Activated CD8-positive, alpha-beta T cell treated with anti-CD3 and anti-CD28 coated beads, Interleukin-2, amount 10 ng/mL, durations not matched to agents 7 days and 5 days (primary cell): ENCODE measurements at places on chromosomes 4 and X.

GRCh38 chr4:40909363-40909876 lies 159.7 kb downstream of the NSUN7 start:
- no peaks in the 10 kb centered on the region for H3K36me3 ChIP-seq
- H3K4me1 ChIP-seq = peaks cover 14% of the 10 kb centered on the region
- peak; percentile 28 for DNase-seq
- no peak overlapping the region for H3K27ac ChIP-seq

GRCh38 chr4:113584407-113585150 lies 177.0 kb downstream of the CAMK2D start:
- no peaks in the 10 kb centered on the region for H3K27me3 ChIP-seq
- peaks cover 18% of the 10 kb centered on the region for H3K36me3 ChIP-seq
- peaks cover 14% of the 10 kb centered on the region for H3K4me1 ChIP-seq
- no peak for DNase-seq

- no peaks in the 10 kb centered on the region for H3K4me1 ChIP-seq
- H3K36me3 ChIP-seq = no peaks in the 10 kb centered on the region
- no peaks in the 10 kb centered on the region for H3K27me3 ChIP-seq
- DNase-seq = no peak
- H3K27ac ChIP-seq = no peak overlapping the region
Measured at GRCh38 chr4:155941820-155942219, 11.8 kb downstream of the CTSO start.

DNA sequence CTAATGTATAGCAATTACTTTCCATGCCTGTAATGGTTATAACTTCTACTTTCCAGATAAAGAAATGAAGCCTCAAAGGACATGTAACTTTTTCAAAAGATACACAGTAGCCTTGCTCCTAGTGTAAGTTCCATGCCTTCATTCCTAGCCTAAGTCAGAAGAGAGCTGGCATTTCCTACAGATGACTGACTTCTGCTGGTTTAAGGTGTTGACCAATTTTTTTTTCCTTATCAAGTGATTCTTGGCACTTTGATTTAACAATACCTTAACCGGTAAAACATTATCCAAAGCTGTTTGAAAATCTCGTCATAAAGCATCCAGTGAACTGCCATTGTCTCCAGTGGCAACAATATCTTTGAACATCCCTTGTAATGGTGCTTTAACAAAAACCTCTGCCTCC lies 145.1 kb upstream of the VCX3A start:
- no peaks in the 10 kb centered on the region for H3K36me3 ChIP-seq
- no peak for DNase-seq
- H3K4me1 ChIP-seq = no peaks in the 10 kb centered on the region

- no peak overlapping the region for H3K27ac ChIP-seq
- H3K36me3 ChIP-seq = peaks cover 4% of the 10 kb centered on the region
Measured at GRCh38 chr4:6953751-6954380, 44.2 kb downstream of the TBC1D14 start.

DNA sequence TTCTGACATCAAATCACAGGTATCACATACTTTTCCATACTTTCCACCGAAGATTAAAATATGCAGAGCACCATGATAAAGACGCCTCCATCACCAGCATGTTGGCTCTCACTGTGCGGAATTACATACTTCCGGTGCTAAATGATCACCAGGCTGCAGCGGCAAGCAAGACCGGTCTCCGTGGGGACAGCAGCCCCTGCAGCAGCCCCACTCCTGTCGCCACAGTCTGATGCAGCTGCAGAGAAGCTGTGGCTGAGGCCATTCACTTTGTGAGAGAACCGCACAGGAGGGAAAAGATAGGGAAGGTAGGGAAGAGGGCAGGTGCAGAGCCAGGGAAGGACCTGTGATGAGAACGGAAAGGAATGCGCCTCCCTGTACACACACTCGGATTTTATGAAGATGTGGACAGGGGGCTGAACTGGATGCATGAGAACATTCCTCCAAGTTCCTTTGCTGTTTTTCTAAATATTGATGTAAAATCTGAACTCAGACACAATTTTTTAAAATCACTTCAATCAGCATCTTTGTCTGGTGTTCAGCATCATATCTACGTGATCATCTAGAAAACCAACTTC lies 38.3 kb downstream of the AFAP1 start:
- peaks cover 6% of the 10 kb centered on the region for H3K27me3 ChIP-seq
- no peak overlapping the region for H3K4me3 ChIP-seq
- H3K27ac ChIP-seq = no peak overlapping the region
- peaks cover 10% of the 10 kb centered on the region for H3K4me1 ChIP-seq

DNA sequence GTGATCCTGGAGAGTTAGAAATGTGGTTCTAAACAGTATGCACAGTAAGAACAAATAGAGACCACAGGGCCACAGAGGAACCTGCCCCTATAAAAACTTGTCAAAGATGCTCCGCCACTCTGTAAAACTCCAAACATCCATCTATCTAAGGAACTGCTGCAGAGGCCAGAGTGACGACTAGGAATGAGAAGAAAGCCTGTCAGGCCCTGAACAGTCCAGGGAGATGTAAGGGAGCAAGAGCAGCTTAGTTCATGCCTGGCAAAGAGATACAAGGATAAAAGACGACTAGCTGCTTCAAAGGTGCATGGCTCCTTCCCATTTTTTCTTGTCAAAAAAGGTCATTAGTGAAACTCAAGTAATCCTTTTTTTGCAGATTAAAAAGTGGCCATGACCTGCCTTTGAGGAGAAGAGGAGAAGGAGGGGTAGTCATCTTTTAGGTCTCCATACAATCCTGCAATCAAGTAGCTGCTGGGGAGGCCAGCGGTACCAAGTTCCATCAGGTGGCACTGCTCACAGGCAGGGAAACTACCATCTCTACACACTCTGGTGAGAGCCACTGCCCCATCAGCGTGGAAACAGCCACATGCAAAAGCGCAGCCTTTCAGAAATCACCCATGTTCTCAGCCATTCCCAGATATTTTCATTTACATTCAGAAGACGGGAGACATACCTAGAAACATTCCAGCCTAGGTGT lies 162.1 kb downstream of the TSPAN5 start:
- H3K36me3 ChIP-seq = peaks cover 5% of the 10 kb centered on the region
- H3K4me3 ChIP-seq = no peak overlapping the region
- H3K4me1 ChIP-seq = peaks cover 9% of the 10 kb centered on the region
- no peak overlapping the region for H3K27ac ChIP-seq
- DNase-seq = no peak

DNA sequence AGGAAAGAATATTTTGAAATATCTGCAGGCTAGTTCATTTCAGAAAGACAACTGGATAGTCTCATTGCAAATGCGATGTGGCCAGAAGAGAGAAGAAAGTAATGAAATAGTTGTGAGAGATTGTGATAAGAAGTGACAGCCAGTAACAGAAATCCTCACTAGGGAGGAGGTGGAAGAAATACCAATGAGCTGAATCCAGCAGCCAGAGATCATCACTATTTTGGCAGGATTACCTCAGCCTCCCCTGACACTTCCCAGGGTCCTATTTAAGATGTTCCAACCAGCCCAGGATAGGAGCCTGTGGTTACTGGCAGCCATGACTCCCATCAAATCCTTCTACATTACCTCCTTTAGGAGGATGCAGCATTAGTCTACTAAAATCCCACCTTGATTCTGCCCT lies 76.7 kb upstream of the ARHGAP24 start:
- DNase-seq = no peak
- no peaks in the 10 kb centered on the region for H3K27me3 ChIP-seq
- H3K36me3 ChIP-seq = no peaks in the 10 kb centered on the region
- H3K4me3 ChIP-seq = no peak overlapping the region

DNA sequence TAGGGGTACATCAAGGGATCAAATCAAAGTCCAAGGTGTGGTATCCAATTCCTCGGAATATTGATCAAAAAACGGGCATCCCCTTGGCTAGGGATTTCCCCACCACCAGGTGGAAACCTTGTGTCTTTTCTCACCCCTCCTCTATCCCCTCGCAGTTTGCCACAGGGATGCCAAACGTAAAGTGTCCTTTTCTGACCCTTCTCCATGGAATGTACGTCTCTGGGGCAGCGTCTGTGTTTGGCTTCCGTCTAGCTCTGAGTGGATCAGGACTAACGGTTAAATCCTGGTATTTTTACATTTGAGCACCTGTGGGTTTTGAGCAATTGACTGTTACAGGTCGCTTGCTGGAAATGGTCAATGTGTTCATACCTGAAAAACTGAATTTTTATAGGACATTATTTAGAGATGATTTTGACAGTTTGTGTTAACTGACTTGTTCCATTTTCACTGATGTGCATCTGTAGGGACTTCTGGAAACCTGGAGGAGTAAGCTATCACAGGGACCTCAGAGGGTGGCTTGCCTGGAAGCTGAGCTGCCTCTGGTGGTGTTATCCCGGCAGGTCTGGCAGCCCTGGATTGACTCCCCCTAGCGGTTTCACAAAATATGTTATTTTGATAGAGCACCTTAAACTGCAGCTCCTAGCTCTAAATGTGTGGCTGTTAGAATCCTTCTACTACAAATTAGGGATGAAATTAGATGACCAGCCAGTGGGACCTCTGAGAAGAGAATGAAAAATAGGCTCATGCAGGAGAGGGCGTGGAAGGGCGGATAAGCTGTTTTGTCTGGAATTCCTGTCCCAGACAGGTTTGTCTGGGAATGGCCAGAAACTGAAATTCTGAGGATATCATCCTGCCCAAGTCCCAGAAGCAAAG lies 8.8 kb upstream of the MGST2 start:
- H3K4me1 ChIP-seq = peaks cover 24% of the 10 kb centered on the region
- H3K36me3 ChIP-seq = no peaks in the 10 kb centered on the region
- peaks cover 2% of the 10 kb centered on the region for H3K27me3 ChIP-seq
- DNase-seq = peak; percentile 64
- H3K4me3 ChIP-seq = peak overlapping the region; percentile 52
- peak overlapping the region; percentile 78 for H3K27ac ChIP-seq

GRCh38 chrX:112768563-112768962 lies 72.1 kb downstream of the AMOT start:
- no peaks in the 10 kb centered on the region for H3K36me3 ChIP-seq
- no peaks in the 10 kb centered on the region for H3K4me1 ChIP-seq
- no peaks in the 10 kb centered on the region for H3K27me3 ChIP-seq
- no peak for DNase-seq
- H3K4me3 ChIP-seq = no peak overlapping the region

GRCh38 chrX:11655282-11656015 lies 10.3 kb downstream of the ARHGAP6 start:
- H3K27ac ChIP-seq = no peak overlapping the region
- H3K4me1 ChIP-seq = no peaks in the 10 kb centered on the region
- DNase-seq = no peak
- H3K27me3 ChIP-seq = peaks cover 14% of the 10 kb centered on the region

GRCh38 chr4:743463-744211 lies 38.0 kb downstream of the PCGF3 start:
- no peak for DNase-seq
- H3K4me3 ChIP-seq = no peak overlapping the region
- no peaks in the 10 kb centered on the region for H3K4me1 ChIP-seq
- no peaks in the 10 kb centered on the region for H3K27me3 ChIP-seq
